ENCODE measurements at places on chromosomes 4 and X.

DNA sequence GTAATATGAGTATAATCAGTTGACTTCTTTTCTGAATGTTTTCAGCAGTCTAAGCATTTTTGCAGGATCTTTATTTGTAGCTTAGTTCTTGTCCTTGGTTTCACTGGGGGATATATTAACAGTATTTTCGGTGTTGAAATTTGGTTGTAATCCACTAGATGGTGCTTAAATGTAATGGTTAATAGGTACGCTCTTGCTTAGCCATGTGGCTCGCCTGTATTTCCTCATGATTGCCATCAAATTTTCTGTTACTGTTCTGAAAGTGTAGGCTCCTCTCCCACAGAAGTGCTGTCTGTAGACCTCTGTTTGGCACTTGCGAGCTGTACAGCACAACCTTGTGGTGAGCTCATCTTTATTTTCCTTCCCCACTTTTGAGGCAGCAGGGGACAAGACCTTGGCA, 3.9 kb upstream of the FAAH2 start:
- DNase-seq = no peak

- DNase-seq = no peak
Measured at GRCh38 chrX:1870421-1870820, 255.6 kb downstream of the ASMT start.

- DNase-seq = no peak
Measured at GRCh38 chrX:69232945-69233344, 67.7 kb upstream of the PJA1 start.

GRCh38 chr4:35644591-35644990, 599.7 kb downstream of the ARAP2 start:
- no peak for DNase-seq

DNA sequence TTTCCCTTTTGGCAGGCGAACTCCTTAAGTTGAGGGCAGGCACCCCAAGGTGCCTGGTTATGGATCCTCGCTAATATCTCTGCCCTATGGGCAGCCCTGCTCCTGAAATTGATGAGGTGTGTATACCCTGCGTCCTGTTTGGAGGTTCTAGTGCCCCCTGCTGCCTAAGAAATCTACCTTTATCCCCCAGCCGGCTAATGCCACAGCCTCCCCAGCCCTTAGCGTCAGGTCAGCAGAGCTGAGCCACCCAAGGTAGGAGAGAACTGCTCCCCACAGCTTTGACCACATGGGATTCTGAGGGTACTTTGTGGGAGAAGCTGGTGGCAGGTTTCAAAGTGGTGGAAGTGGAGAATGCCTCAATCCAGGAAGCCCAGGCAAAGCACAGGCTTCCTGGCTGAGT, 50.8 kb downstream of the ANAPC4 start:
- DNase-seq = no peak

DNA sequence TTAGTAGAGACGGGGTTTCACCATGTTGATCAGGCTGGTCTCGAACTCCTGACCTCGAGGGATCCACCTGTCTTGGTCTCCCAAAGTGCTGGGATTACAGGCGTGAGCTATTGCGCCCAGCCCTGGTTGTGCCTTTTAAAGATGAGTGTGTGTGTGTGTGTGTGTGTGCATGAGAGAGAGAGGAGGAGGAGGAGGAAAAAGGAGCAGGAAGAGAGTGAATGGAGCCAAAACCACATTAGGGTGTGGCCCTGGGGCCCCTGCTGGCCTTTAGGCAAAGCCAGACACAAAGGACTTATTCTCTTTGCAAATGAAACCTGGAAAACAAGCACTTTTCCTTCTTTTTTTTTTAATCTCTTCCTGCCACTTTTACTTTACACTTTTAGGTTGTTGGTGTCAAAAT, 48.2 kb upstream of the KLF3 start:
- no peak for DNase-seq

- no peak for DNase-seq
Measured at GRCh38 chrX:71067712-71068043, 456 bp downstream of the SNX12 start.

GRCh38 chrX:119784747-119785446, 6.5 kb downstream of the RPL39 start:
- DNase-seq = peak; percentile 31

GRCh38 chrX:100681599-100681998, 37.6 kb downstream of the SRPX2 start:
- DNase-seq = no peak

- no peak for DNase-seq
Measured at GRCh38 chr4:57614257-57614932, 504.2 kb upstream of the IGFBP7 start.

DNA sequence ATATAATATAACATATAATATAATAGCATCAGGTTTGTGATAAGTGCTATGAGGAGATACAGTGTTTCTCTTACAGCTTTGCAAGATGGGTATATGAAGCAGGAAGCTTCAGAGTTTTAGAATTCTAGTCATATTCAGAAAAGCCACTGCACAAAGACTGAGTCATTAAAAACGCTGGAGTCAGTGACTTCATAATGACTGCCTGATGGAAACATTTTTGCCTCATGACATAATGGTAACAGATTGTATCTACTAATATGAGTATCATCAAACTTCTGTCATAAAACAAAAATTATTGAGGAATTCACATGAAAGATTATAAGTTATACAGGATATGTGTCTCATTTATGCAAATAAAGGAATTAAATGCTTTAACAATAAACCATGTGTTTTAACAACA, 46.8 kb downstream of the EPHA5 start:
- no peak for DNase-seq

- DNase-seq = no peak
Measured at GRCh38 chrX:71632923-71633657, 14.8 kb upstream of the CXCR3 start.

DNA sequence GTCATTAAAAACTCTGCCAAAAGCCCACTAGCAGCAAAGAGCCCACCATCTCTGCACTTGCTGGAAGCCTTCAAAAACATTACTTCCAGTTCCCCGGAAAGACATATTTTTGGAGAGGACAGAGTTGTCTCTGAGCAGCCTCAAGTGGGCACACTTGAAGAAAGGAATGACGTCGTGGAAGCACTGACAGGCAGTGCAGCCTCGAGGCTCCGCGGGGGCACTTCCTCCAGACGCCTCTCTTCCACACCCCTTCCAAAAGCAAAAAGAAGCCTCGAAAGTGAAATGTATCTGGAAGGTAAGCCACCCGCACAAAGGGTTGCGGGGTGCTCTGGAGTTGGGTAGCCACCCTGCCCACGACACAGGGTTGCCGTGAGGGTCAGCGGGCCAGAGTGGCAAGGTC, 25.9 kb downstream of the OFD1 start:
- DNase-seq = no peak

DNA sequence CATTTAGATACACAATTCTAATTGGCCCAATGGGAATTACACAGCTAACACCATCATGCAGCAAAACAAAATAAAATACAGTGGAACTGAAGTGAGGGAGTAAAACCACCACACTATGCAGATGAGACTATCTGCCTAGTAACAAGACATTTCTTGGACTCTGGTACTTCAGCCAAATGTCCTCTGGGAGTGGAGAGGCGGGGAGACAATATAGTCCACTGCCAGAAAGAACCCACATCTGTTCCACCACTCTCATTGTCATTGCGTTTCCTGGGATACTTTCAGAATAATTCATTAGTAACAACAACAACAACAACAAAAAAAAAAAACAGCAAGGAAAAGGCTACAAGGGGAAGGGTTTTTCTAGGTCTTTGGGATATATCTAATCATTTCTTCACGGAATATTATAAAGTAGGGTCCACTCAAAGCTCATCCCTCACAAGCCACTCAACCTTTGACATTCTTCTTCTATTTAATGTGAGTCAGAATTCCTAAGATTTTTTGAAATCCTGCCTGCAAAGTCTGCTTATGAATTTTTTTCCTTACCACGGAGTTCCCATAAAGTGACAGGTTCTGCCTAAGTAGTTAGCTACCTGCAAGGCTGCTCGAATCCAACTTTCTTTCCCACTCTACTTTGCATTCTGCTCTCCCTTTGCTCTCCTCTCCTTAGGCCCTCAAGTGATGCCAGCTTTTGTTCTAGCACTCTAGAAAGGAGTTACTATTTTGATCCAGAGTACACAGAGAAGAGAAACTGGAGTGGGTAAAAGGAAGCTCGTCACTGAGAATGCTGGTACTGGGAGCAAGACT, 254.6 kb downstream of the CHIC1 start:
- no peak for DNase-seq

GRCh38 chr4:84879651-84880200, 86.8 kb downstream of the WDFY3 start:
- no peak for DNase-seq

GRCh38 chrX:69221239-69222102, 56.2 kb upstream of the PJA1 start:
- no peak for DNase-seq

GRCh38 chrX:1026263-1027015, 186.0 kb downstream of the CRLF2 start:
- DNase-seq = peak; percentile 59

DNA sequence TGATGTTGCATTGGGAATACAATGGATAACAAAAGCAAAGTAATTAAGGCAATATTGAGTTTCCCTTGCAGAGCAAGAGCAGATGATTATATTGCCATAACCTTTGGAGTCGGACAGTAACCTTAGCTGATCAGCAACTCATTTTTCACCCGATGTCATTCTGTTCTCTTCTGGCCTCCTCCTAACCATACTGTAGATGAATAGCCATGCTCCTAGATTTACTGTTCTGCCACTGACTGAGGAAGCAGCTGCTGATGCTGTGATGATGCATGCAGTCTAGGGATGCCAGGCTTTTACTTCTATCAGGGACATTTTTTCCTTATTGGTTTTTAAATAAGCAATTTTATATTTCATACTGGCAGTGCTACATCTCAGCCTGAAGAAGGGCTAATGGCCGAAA, 443.9 kb downstream of the GPAT3 start:
- no peak for DNase-seq

- DNase-seq = no peak
Measured at GRCh38 chrX:54386314-54386713, 28.5 kb upstream of the WNK3 start.

- no peak for DNase-seq
Measured at GRCh38 chr4:38080061-38080974, 120.1 kb downstream of the PTTG2 start.

DNA sequence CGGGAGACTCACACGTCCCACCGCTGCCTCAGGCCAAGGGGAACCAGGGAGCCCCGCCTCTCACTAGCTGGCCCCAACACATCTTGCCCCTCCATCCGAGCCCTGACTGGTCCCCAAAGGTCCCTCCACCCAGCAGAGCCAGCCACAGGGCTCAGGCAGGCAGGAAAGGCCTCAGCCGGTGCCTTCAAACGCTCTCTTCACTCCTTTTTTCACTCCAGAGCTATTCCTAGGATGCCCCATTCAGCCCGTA, 1.5 kb upstream of the ARHGAP4 start:
- DNase-seq = peak; percentile 37

- peak; percentile 71 for DNase-seq
Measured at GRCh38 chr4:105471566-105472176, 2.2 kb downstream of the PPA2 start.

DNA sequence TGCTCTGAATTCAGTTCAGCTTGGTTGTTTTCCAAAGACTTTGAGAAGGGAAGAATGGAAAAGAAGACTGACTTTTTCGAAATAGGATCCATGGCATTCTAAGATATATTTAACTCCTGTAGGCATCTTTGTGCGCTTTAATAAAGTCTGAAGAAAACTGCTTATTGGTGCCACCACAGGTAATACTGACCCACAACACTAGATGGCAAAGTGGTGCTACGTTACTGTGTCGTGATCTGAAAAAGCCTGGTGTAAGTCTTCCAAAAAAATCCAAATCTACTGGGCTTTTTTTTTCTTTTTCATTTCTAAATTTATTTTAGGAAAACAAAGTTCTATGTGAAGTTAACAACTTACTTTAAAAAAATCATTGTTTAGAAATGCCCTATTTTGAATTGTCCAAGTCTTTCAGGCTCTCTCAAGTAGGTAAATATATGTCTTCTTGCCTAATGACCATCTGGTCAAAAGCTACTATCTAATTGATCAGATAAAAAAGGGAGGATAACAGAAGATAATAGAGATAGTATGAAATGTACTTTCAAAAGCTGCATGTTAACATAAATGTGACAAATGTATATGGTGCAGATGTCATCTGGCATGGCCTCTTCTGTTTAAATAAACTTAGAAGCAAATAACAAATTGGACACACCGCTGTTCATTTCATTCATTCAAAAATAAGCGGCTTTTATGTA, 47.0 kb upstream of the MID1IP1 start:
- DNase-seq = peak; percentile 9

DNA sequence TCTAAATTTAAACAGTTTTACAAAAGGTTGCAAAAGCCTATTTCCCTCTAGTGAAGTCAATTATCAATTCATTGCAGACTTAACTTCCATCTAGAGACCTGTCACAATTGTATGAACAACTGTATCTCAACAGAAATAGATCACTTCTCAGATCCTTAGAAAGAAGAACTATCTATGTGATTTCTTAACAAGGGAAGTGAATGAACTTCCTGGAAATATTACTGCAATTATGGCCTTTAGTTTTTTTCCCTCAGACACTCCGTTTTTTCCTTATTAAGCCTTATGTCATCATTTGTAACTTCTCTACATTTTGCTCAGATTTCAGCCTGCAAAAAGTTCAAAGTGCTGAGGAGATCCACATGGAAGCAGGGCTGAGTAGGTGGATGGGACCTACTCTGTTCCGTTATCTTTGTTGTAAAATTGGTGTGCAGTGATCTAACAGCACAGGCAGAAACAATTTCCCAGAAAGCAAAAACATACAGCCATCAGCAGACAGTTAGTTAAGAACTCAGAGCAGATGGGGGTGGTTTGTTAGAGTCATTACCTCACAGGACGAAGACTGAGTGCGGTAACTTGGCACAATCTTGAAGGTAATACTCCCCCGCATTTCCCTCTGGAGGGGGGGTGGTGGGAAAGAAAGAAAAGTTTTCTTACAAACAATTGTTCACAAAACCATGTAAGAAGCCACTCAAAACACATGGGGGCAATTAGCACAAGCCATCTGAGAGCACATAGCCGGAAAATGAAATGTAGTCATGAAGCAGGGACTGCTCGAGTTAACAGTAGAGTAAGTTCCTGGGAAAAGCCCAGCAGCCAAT, 112.3 kb downstream of the NYX start:
- no peak for DNase-seq

- DNase-seq = no peak
Measured at GRCh38 chrX:137432609-137433008, 133.3 kb upstream of the ZIC3 start.

DNA sequence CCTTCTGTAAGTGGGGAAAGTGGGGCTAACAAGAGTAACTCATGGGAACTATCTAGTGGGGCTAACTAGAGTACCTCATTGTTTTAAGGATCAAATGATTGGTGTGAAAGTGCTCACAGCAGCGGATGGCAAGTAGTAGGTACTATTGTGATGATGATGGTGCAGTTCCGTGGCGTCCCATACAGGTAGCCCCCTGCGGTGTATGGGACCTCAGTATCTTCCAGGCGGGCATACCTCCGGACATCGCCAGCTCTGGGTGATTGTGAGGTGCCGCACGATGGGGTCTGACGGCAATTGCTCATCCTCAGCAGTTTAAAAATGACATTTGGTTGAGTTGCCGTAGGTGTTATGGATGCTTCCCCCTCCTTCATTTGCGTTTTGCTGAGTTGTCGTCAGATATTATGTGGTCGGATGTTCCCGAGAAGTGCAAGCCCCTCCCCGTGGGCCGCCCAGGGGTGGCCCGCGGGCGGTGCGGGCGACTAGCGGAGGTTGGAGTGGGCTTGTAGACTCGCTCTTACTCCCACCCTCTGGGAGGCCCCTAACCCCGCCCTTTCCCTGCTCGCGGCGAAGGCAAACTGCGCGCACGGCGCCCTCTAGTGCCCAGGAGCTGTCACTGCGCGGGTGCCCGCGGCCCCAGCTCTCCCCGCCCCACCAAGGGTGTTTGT, 18.3 kb upstream of the GPR101 start:
- DNase-seq = peak; percentile 74

GRCh38 chrX:118392716-118393115, 46.8 kb downstream of the WDR44 start:
- DNase-seq = no peak
